CD4-positive, alpha-beta T cell (primary cell): ENCODE measurements at places on chromosomes 4 and X.

DNA sequence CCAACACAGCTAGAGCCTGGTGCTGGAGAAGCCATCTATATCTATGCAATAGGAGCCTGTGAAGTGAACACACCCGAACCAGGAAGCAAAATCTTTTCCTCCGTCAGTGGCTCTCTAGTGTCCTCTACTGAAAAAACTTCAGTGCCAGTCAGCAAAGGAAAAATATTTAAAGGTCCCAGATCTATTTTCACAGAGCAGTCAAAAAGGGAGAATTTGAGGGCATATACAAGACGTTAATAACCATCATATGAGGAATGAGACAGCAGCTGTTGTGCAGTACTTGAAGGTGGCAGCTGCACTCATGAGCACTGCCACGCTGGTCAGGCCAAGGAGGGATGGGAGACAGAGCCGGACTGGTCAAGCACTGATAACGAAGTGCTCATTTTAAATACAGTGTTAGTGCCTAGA, 14.4 kb downstream of the MCUB start:
- H3K36me3 ChIP-seq: peaks cover 5% of the 10 kb centered on the region
- H3K27me3 ChIP-seq: no peaks in the 10 kb centered on the region
- H3K4me1 ChIP-seq: peaks cover 24% of the 10 kb centered on the region
- DNase-seq: peak; percentile 54
- H3K27ac ChIP-seq: no peak overlapping the region

DNA sequence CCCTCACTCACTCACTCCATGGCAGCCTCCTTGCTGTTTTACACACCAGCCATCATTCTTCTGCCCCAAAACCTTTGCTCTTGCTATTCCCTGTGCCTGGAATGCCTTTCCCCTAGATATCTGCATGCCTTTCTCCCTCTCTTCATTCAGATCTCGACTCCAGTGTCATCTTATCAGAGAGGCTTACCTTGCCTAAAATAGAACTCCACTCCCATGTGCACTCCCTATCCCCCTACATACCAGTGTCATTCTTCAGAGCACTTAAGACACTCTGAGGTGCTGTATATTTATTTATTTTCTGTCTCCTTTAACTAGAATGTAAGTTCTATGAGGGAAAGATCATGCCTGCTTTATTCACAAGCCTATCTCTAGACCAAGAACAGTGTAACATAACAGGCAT, 45.1 kb downstream of the ZGRF1 start:
- H3K27ac ChIP-seq: no peak overlapping the region
- no peaks in the 10 kb centered on the region for H3K27me3 ChIP-seq
- DNase-seq: no peak
- H3K4me3 ChIP-seq: no peak overlapping the region
- H3K4me1 ChIP-seq: no peaks in the 10 kb centered on the region

DNA sequence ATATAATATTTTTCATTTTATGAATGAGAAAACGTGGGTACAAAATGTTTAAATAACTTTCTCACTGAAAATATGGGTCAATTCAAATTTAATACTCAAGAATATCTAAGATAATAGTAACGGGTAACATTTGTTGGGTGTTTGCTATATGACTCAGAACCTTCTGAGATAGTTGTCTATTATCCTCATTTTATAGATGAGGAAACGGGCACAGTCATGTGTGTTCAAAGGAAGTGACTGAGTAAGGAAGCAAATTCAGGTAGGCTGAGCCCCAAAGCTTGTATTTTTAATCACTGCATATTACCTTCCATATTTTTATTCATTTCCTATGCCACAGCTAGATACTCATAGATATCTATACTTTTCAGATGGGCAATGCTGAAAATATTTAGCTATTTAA, 12.2 kb upstream of the CAMK2D start:
- DNase-seq: no peak
- peaks cover 5% of the 10 kb centered on the region for H3K4me1 ChIP-seq
- no peak overlapping the region for H3K4me3 ChIP-seq

GRCh38 chr4:107712236-107712635, 7.8 kb downstream of the PAPSS1 start:
- H3K36me3 ChIP-seq: no peaks in the 10 kb centered on the region
- peaks cover 5% of the 10 kb centered on the region for H3K4me1 ChIP-seq
- H3K27ac ChIP-seq: no peak overlapping the region
- no peak overlapping the region for H3K4me3 ChIP-seq

DNA sequence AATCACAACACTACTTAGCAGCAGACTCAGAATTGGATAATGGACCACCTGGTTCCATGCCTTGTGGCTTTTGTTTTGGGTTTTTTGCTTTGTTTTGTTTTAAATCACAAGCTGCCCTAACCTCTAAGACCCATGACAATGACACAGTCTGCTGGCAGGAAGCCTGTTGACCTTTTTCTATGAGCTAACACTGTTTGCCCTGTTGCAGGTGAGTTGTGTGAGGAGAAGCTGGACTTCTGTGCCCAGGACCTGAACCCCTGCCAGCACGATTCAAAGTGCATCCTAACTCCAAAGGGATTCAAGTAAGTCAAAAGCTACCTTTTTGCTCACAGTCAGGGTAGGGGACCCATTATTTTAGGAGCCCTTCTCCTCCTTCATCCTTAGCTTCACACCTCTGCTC, 110.8 kb upstream of the PACRGL start:
- no peak overlapping the region for H3K27ac ChIP-seq
- no peak overlapping the region for H3K4me3 ChIP-seq
- H3K36me3 ChIP-seq: no peaks in the 10 kb centered on the region

GRCh38 chr4:119204916-119205315, 7.6 kb upstream of the USP53 start:
- no peak overlapping the region for H3K4me3 ChIP-seq
- no peaks in the 10 kb centered on the region for H3K36me3 ChIP-seq
- no peak overlapping the region for H3K27ac ChIP-seq
- no peaks in the 10 kb centered on the region for H3K27me3 ChIP-seq
- no peak for DNase-seq

GRCh38 chr4:6087669-6088341, 69.6 kb upstream of the C4orf50 start:
- no peaks in the 10 kb centered on the region for H3K36me3 ChIP-seq
- H3K4me1 ChIP-seq: peaks cover 13% of the 10 kb centered on the region

- H3K4me1 ChIP-seq: no peaks in the 10 kb centered on the region
- H3K36me3 ChIP-seq: no peaks in the 10 kb centered on the region
- no peak for DNase-seq
- H3K27ac ChIP-seq: no peak overlapping the region
Measured at GRCh38 chr4:54913751-54914526, 211.5 kb downstream of the KDR start.

DNA sequence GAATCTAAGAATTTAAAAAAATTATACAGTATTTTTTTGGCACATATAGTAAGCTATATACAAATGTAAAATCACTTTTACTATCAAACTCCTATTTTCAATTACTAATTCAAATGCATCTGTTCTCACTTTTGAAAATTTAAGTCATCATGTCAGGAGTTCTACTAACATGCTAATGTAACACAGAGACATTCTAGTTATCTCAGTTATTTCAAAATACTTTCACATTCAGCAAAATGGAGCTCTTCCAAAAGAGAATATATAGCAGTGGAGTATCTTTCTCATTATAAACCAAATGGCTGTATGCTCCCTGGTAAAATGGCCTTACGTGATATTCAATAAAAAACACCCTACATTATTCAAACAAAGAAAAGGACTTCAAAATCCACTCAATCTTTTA, 42.3 kb downstream of the RFC1 start:
- no peak overlapping the region for H3K4me3 ChIP-seq
- H3K27me3 ChIP-seq: no peaks in the 10 kb centered on the region
- peaks cover 75% of the 10 kb centered on the region for H3K36me3 ChIP-seq
- H3K4me1 ChIP-seq: no peaks in the 10 kb centered on the region

- H3K36me3 ChIP-seq: no peaks in the 10 kb centered on the region
- H3K4me3 ChIP-seq: no peak overlapping the region
- DNase-seq: no peak
Measured at GRCh38 chr4:79249881-79250503, 75.9 kb downstream of the NAA11 start.

DNA sequence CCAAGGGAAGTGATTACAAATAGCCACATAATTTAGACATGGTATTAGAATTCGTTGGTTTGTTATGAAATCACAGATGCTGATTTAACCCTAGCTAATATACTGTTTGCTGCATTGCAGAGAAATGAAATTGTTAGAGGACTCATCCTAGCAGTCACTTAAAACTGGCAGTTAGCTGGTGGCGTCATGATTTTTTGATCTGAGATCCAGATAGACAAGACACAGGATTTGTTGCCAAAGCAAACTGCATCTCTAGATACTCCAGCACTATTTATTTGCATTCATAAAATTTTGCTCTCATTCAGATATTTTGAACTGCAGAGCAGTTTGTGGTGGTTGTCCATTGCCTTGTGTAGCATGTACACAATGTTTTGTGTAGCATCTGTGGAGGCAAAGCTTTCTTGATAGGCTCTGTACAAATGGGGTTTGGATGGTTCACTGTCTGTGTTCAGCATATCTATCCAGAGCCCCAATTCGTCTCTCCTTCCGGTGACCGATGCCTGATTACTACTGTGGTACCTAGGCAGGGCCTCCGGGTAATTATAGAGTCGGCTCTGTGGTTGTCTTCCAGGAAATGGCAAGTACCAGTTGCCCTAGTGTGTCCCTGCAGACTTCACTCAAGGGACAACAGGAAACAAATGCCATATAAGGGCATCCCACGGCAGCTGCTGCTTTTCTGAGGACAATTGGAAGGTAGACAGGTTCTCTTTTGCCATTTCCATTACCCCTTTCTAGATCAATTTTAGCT, 30.1 kb upstream of the SPARCL1 start:
- H3K4me3 ChIP-seq: no peak overlapping the region
- H3K36me3 ChIP-seq: no peaks in the 10 kb centered on the region
- H3K4me1 ChIP-seq: peaks cover 16% of the 10 kb centered on the region
- DNase-seq: peak; percentile 7

DNA sequence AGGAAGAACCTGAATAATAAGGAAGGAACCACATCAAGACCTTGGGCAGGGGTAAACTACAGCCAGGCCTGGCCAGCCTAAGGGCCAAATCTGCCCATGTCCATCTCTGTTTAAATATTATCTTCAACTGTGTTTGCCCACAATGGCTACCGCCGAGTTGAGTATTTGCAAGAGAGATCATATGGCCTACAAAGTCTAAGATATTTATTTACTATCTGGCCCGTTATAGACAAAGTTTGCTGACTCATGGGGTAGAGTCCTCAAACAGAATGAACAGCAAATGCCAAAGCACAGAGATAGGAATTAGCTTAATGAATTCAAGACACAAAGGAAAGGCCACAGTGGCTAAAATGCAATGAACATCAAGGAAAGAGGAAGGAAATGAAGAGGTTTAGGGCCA, 44.8 kb downstream of the RPS6KA3 start:
- H3K27me3 ChIP-seq: no peaks in the 10 kb centered on the region
- H3K4me1 ChIP-seq: peaks cover 8% of the 10 kb centered on the region
- no peak overlapping the region for H3K4me3 ChIP-seq
- no peak overlapping the region for H3K27ac ChIP-seq

DNA sequence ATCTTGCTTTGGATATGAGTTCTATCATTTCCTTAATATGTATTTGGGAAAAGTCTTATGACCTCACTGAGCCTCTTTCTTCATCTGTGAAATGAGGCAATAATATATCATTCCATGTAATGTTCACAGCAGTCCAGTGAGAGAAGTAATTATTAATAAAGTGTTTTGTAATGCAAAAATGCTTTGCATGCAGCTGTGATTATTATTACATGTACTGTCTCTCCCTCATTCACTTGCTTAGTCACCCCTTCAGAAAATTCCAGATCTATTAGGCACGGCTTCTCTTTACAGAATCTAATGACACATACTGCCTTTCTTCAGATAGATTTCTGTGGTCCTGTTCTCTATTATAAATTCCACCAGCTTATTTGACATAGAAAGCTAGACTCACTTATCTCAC, 53.5 kb upstream of the FGF13 start:
- H3K36me3 ChIP-seq: no peaks in the 10 kb centered on the region
- H3K4me3 ChIP-seq: no peak overlapping the region
- H3K27ac ChIP-seq: no peak overlapping the region
- DNase-seq: no peak

- H3K27ac ChIP-seq: no peak overlapping the region
- no peak for DNase-seq
Measured at GRCh38 chr4:152665691-152666395, 14.0 kb downstream of the TMEM154 start.

DNA sequence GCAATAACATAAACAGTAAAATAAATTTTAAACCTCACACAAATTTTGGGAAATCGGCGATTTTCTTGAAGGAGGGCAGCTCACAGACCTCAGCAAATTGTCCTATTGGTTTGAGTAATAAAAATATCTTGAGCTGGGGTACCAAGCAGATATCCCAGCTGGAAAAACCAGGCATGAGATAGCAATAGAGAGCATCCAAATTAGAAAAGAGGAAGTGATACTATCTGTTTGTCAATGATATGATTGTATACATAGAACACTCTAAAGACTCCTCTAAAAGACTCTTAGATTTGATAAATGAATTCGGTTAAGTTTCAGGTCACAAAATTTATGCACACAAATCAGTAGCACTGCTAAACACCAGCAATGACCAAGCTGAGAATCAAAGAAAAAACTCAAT, 90.5 kb upstream of the ACTRT1 start:
- no peaks in the 10 kb centered on the region for H3K4me1 ChIP-seq
- no peaks in the 10 kb centered on the region for H3K27me3 ChIP-seq
- H3K27ac ChIP-seq: no peak overlapping the region

DNA sequence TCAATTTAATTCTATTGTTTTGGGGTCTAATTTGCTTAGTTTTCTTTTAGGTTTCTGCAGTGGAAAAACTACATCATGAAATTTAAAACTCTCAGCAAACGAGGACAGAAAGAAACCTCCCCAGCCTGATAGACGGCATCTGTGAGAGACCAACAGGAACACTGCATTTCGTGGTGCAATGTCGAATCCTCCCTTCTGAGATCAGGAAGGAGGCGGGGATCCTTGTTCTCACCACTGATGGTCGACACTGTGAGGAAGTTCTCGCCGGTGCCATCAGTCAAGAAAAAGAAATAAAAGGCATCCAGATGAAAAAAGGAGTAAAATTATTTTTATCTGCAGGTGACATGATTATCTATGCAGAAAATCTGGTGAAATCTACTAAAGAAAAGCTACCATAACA, 16.5 kb downstream of the GAK start:
- peaks cover 29% of the 10 kb centered on the region for H3K36me3 ChIP-seq
- peaks cover 27% of the 10 kb centered on the region for H3K4me1 ChIP-seq
- DNase-seq: no peak
- H3K4me3 ChIP-seq: no peak overlapping the region
- no peak overlapping the region for H3K27ac ChIP-seq
- H3K27me3 ChIP-seq: no peaks in the 10 kb centered on the region

- no peak overlapping the region for H3K4me3 ChIP-seq
- H3K4me1 ChIP-seq: no peaks in the 10 kb centered on the region
- DNase-seq: no peak
- H3K27me3 ChIP-seq: peaks cover 3% of the 10 kb centered on the region
Measured at GRCh38 chr4:183352546-183352945, 30.3 kb upstream of the CLDN24 start.

DNA sequence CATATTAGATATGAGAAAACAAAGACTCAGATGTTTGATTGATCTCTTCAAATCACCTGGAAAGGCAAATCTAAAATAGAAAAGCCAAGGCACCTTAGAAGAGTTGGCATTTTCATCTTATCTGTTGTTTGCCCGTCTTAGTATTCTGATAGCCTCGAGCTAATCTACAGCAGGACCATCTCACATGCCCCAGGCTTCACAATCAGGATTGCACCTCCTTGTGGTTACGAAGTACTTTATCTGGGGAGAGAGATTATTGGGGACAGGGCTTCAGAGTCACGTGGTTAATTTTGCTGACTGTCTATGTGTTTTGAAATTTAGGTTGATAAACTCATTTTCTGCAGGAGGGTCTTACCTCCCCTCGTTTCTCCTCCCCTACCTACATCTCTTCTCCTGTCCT, 313.1 kb upstream of the ANXA10 start:
- no peak overlapping the region for H3K27ac ChIP-seq
- H3K36me3 ChIP-seq: no peaks in the 10 kb centered on the region
- H3K27me3 ChIP-seq: no peaks in the 10 kb centered on the region
- no peak overlapping the region for H3K4me3 ChIP-seq
